Smooth muscle cell of the pulmonary artery (primary cell): ENCODE measurements at places on chromosomes 2 and 18. TPM values are rescaled to one million over a fixed set of nuclear protein-coding genes. Genes with fewer than 3 reads are reported as not detected.

The PJVK gene
- 1.2 and 2.5 TPM in 2 replicates for total RNA-seq

The SPRED2 gene
- total RNA-seq: 15.9 and 20.0 TPM in 2 replicates

The GAL3ST2 gene
- 0.33 and 0.46 TPM in 2 replicates for total RNA-seq

The MBP gene
- total RNA-seq: 3.8 and 12.7 TPM in 2 replicates

The RNF152 gene
- total RNA-seq: 36.8 and 68.2 TPM in 2 replicates
